ENCODE measurements at places on chromosomes 13 and 19. TPM values are rescaled to one million over a fixed set of nuclear protein-coding genes. Genes with fewer than 3 reads are reported as not detected.

- DNase-seq = no peak
Measured at GRCh38 chr13:97283888-97284287, 61.8 kb downstream of the MBNL2 start.

DNA sequence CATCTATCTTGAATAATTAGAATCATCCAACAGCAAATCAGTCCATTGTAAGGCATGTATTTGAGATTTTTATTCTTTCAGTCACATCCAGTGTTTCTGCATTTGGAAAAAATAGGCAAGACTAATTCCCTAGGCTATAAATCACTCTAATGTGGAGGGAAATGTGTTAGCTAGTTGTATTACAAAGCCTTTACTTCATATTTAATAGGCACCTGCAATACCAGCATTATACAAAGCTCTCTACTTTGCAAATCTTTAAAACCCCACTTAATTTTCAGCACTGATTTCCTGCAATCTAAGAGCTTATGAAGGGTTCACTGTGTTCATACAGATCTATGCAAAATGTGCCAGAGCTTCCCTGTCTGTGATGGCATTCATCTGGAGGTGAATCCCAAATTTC lies 12.3 kb downstream of the PCDH9 start:
- DNase-seq = no peak

ZNF132 gene
- total RNA-seq = not detected

DNA sequence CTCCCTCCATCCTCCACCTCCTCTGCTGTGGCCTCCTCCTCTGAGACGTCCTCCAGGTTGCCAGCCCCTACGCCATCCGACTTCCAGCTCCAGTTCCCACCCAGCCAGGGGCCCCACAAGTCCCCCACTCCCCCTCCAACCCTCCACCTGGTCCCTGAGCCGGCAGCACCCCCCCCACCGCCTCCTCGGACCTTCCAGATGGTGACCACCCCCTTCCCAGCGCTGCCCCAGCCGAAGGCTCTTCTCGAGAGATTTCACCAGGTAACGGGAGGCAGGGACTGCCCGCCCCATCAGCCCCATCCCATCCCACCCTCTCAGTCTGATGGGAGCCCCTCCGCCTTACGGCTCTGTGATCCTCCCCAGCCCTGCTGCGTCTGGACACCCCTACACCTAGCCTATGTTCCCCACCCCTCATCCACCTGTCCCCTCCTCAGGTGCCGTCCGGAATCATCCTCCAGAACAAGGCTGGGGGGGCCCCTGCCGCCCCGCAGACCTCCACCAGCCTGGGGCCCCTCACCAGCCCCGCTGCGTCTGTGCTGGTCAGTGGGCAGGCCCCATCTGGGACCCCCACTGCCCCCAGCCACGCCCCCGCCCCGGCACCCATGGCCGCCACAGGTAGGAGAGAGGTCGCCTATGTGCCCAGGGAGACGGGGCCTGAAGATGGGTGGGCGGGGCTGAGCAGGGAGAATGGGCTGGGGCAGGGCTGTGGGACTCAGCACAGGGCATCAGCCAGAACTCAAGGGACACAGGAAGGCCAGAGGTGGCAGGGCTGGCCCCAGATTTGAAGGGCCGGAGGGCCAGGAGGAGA lies 18.6 kb upstream of the EHD2 start:
- no peak for DNase-seq

DNA sequence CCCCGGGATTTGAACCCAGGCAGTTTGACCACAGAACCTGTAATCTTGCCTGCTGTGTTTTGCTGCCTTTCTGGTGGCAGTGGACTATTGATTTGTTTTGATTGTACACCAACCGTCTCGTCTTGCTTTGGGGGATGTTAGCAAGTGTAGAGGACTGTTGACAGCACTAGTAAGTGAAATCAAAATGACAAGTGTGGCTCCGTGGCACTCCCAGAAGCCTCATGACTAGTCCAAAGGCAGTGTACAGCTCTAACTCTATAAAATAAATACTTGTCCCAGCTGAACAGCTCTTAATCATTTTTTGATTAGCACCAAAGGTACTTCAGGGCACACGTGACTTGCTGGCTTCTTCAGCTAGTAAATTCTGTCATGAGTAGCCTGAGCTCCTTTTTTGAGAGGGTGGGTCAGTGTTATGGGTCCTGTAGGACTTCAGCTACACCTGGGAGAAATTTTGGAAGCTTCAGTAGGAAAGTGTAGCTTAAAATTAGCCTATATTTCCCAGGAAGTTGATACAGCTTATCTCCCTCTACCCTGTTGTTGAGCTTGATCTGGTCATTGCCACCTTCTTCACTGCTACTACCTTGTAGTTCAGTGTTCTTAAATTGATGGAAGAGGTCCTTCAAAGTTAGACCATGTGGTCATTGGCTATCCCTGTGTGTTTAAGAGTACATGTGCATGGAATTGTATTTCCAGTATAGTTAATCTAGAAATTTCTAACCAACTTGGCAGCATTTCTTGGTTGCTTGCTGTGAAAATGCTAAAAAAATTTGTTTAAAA lies 15.1 kb downstream of the TM9SF2 start:
- no peak for DNase-seq

- DNase-seq = no peak
Measured at GRCh38 chr13:112351825-112352224, 24.3 kb upstream of the SPACA7 start.

DNA sequence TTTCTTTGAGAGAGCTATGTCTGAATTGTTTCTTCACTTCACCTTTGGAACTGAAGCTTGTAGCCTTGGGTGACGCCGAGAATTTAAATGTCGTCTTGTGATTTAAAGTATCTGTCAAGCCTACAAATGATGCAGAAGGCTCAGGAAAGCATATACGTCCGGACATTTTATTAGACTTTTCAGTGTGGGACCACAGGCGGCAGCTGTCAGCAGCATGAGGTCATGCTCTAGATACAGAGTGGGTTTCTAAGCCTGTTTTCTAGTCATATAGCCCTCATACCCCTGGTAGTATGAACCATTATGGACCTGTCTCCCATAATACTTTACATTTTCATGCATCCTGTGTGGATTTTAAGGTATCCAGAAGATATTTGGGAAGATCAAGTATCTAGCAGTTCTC lies 212.3 kb downstream of the ATP8A2 start:
- DNase-seq = no peak

GRCh38 chr19:31268751-31269383 lies 80.4 kb downstream of the TSHZ3 start:
- DNase-seq = no peak

PPP1R37 gene
- total RNA-seq = 18.1 TPM

- DNase-seq = no peak
Measured at GRCh38 chr19:7832781-7833180, 2.8 kb downstream of the EVI5L start.

GRCh38 chr13:27810009-27810408 lies 17.7 kb downstream of the GSX1 start:
- DNase-seq = no peak

DNA sequence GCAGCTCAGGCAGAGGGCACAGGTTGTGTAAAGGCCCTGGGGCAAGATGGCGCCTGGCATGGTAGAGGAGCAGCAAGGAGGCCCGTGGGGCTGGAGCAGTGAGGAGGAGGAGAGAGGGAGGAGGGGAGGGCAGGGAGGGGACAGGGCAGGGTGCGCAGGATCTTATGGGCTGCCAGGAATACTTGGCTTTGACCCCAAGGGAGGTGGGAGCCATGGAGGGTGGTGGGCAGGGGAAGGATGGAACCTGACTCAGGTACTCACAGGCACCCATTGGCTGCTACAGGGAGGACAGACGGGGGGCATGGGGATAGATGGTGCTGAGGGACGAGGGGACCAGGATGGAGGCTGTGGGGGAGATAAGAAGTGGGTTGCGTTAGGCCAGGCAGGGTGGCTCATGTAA lies 3.3 kb downstream of the TNFAIP8L1 start:
- no peak for DNase-seq

- DNase-seq = no peak
Measured at GRCh38 chr13:28012896-28013295, 24.4 kb upstream of the URAD start.

GRCh38 chr13:93145199-93145598 lies 81.4 kb upstream of the GPC6 start:
- DNase-seq = no peak

LMO7 gene
- 100 TPM for total RNA-seq

DNA sequence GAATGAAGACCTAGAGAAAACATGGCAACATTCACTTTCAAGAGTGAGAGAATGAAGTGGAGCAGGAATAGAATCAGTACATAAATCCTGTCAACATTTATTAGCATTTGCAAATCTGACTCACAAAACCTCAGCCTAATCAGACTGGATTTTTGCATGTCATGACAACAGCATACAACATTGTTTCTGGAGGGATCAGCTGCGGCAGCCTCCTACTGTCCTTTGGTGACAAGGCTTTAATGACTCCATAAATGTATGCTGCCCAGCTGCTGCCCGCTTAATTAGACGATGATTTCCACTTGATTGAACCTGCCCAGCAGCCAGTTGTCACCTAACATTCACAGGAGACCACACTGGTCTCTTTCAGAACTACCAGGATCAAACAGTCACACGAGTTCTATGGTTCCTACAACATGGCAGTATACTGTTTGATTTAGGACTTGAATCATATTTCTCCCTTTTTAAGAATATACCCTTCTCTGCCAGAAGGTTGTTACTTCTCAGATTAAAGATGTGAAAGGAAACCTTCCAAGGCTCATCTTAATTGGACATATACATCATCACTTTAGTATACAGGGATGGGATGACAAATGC lies 9.3 kb downstream of the EBPL start:
- DNase-seq = no peak

MAMSTR gene
- 0.79 TPM for total RNA-seq

DNA sequence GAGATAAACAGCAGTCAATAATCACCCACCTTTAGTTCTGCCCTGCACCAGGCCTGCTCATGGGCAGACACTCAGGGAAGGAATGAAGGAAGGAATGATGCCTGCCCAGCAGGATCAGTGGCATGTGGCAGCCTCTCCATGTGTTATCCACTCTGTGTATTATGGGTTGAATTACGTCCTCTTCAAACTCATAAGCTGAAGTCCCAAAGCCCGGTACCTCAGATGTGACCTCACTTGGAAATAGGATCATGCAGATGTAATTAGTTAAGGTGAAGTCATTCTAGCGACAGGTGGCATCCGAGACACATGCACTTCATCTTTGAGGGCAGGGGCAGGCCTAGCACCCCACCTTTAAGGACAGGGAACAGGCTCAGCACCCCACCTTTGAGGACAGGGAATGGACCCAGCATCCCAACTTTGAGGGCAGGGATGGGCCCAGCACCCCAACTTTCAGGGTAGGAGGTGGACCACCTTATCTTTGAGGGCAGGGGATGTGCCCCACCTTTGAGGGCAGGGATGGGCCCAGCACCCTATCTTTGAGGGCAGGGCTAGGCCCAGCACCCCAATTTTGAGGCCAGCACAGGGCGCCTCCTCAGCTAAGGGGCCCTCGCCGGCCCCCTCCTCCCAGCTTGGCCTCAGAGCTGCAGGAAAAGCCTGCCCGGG lies 127.6 kb downstream of the URI1 start:
- no peak for DNase-seq

DNA sequence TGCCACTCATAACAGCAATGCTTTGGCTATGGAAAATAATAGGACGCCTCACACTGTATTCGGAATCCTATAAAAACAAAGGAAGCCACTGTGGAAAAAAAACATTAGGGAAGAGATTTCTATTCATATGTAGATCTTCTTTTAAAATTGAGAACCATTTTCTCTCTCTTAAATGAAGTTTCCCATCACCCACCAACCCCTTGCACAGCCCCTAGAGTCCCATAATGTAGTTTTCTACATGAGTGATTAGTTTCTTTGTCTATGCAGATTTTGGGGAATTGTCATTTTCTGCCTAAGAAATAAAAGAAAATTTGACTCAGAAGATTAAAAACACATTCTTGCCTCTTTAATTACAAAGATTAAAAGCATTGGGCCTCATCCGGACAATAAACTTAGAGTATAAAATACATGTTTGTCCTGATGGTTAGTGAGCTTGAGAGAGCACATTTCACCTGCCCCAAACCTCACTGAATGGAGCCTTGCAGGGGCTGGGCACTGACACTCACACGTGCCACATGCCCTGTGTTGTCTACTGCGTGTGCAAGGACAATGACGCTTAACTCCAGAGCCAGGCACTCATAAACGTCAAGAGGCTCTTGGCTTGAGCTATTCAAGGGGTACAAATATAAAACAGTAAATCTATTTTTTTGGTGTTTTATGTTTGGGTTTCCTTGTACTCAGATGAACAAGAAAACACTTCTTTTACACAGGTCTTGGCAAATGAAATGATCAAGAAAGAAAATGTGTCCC lies 40.0 kb upstream of the KL start:
- no peak for DNase-seq

OVOL3 gene
- total RNA-seq = not detected

GRCh38 chr19:19652482-19653295 lies 9.2 kb upstream of the GMIP start:
- peak; percentile 56 for DNase-seq

- DNase-seq = no peak
Measured at GRCh38 chr13:111388851-111389500, 68.5 kb downstream of the TEX29 start.

GRCh38 chr19:14081797-14082674 lies 3.5 kb downstream of the C19orf67 start:
- DNase-seq = peak; percentile 51

DNA sequence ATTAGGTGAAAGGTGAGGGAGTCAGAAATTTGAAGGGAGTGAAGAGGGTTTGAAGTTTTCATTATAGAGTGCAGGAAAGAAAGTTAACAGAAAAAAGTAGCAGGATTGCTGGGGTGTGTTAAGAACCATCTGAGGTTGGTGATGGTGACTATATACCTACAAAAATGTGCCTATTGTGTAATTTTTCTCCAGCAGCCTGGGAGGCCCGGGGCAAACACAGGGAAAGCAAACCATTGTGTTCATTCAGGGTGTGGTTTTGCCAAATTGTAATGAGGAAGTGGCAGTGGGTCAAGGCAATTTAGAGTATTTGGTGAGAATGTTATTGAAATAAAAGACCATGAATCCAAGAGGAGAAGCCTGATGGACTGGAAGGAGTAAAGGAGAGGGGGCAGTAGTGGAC lies 8.2 kb upstream of the SUCLA2 start:
- DNase-seq = peak; percentile 48

All from MG63 (cell line).